ENCODE measurements at places on chromosomes 4 and X. TPM values are rescaled to one million over a fixed set of nuclear protein-coding genes. Genes with fewer than 3 reads are reported as not detected.

Gene GYPE
- total RNA-seq: 0.78 TPM

Gene CXCL9
- total RNA-seq: not detected

Gene DMD
- total RNA-seq: 68.9 TPM

Gene RNF150
- total RNA-seq: 30.1 TPM

Gene ABLIM2
- 137 TPM for total RNA-seq

Measured in dorsolateral prefrontal cortex (tissue), 122 donors.